NCI-H2171 (cell line): ENCODE measurements at places on chromosomes 5 and 9.

GRCh38 chr5:126511961-126512360, 83.1 kb downstream of the ALDH7A1 start:
- no peak for DNase-seq

- DNase-seq = no peak
These were observed 41.6 kb upstream of the ZNF300 start for GRCh38 chr5:150946351-150946905.

- DNase-seq = peak; percentile 56
These were observed 215.5 kb downstream of the PDZD2 start for GRCh38 chr5:31854181-31855133.

DNA sequence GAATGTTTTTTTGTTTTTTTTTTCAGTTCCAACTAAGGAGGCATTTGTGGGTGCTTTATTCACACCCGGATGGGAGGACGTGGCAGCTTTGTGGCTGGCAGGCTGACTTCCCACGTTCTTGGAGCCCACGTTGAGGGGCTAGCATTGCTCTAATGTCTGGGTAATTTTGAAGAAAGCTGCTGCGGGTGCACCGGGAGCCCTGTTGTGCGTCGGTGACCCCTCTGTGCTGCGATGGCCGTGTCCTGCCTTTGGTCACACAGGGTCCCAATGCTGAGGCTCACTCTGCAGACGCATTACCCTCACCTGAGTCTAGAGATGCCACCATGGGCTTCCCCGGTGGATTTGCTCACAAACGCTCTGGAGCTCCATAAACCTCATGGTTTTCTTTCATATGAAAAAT, 34.2 kb downstream of the NDUFS6 start:
- no peak for DNase-seq

GRCh38 chr9:81032831-81033230, 656.5 kb downstream of the TLE1 start:
- DNase-seq = no peak

GRCh38 chr5:121979691-121980090, 17.9 kb downstream of the SRFBP1 start:
- no peak for DNase-seq

GRCh38 chr5:177353093-177353492, 1.6 kb upstream of the LMAN2 start:
- DNase-seq = no peak

GRCh38 chr5:174589599-174589998, 134.8 kb upstream of the MSX2 start:
- no peak for DNase-seq

GRCh38 chr5:21145376-21145775, 1157.4 kb upstream of the CDH18 start:
- DNase-seq = no peak

DNA sequence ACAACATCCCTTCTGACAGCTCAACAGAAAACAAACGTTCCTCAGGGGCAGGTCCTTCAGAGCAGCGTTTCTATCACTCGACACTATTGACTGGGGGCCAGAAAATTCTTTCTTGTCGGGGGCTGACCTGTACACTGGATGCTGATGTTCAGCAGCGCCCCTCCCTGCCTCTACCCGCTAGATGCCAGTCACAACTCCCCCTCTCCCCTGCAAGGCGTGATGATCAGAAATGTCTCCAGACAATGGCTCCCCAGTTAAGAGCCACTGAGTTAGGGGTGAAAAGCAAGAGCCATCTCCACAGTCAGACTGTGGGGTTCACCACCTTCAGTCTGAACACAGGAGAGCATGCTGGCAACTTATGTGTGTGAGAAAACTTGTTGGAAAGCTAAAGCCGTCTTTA, 39.8 kb downstream of the SERINC5 start:
- no peak for DNase-seq

DNA sequence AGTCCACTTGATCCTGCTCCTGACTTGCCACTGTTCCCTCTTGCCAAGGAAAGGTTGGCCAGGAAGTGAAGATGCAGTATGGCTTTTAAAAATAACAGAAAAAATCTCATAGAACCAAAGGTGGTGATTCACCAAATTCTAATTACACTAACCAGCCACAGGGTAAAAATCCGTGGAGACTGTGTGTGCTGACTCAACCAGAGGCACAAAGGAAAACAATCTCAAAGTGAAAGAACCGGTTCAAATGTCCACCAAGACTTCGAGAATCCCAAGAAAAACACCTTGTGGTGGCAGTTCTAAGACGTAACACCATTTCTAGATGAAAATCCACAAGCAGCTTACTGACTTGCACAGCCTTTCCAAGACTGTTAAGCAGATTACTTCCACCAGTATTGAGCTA, 279.1 kb downstream of the TLE1 start:
- DNase-seq = no peak

DNA sequence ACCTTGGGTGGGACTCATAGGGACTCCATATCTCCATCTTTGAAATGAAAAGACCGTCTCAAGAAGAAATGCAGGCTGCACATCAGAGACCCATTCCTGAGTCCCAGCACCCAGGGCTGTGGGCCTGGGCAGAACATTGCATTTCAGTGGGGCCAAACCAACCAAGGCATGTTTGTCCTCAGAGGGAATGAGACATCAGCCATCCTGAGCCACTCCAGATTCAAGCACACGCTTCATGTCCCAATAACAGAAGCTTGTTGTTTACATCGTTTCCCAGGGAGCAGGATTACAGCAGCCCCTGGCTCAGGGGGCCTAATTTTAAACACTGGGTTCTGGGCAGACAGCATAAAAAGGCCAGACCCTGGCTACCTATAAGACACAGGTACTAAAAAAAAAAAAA, 24.3 kb downstream of the DUSP1 start:
- DNase-seq = no peak

DNA sequence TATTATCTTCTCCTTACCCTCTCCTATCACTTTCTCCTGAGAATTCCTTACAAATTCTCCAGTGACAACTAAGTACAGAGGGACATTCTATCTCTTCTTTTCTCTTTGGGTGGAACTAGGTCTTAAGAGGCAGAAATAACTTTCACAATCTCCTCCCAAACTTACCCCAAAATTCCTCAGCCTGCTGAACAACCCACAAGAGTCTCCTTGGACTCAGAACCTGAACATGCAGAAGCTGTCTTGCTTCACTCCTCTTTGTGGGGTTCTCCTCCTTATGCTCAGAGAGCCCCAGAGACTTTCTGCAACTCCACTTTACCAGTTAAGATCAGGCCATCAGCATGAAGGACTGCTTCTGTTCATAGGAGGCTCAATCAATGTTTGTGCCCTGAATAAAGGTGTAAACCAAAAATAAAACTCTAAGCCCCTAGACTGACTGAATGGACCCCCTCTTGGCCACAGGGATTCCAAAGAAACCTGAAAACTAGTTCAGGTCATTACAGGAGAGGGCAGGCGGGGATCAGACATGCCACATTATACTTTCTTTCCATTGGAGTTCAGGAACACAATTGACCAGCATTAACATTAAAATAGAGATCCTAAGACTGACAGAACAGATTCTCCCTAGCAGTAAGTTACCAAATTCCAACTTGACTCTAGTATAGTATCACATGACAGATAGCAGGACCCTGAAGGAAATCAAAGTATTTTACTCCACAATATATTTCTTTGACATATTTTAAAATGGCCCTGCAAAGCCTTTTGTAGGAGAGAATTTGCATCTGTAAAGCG, 179.7 kb upstream of the FBXL17 start:
- DNase-seq = no peak

GRCh38 chr5:140076788-140077187, 33.7 kb upstream of the NRG2 start:
- DNase-seq = no peak

GRCh38 chr9:92963831-92964606, 16.7 kb downstream of the FGD3 start:
- no peak for DNase-seq

- no peak for DNase-seq
These were observed 2.1 kb downstream of the MSANTD3 start for GRCh38 chr9:100428871-100429654.

DNA sequence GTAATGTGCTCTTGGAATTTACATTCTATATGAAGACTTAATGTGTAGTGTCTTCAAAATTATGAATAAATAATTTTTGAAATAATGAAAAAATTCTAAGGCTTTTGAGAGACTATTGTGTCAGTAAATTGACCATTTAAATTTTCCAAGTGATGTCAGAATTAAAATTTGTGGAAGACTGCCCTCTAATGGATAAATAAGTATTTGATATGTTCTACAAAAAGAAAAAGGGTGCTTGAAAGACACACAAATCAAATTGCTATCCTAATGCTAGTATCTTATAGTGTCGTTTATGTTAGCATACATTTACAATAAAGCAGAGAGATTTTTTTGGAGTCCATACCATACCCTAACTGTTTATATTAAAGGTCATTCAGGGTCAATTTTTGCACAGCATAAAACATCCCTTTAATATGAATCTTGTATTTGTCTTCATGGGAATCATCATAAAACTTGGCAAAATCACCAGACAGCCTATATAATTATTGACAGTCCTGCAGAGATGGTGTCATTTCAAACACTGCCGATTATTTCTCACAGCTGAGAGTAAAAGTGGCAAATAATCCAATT, 120.8 kb upstream of the SLC27A6 start:
- no peak for DNase-seq
